ENCODE measurements at places on chromosomes 1 and 21.

GRCh38 chr1:52127181-52128180, 14.4 kb upstream of the ZFYVE9 start:
- no peak for DNase-seq

- DNase-seq: no peak
These were observed 34.8 kb upstream of the LYST start for GRCh38 chr1:235901461-235901860.

DNA sequence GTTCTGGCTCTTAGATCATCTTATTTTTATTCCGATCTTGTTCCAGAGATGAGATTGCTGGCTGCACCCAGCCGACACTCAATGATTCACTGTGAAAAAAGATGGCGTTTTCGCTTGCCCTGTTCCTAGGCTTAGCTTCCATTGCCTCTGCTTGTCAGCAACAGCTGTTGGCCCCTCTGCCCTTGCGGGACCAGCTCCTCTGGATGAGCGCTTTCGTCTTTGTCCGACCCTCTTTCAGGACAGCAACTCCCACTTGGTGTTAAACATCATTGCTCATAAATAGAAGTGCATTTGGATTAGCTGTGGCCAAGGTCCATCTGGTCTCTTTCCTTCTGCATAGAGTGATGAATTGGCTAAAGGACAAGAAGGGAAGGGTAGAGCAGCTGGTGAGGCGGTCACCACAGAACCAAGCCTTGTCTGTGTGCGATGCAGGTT, 43.5 kb upstream of the SCCPDH start:
- no peak for DNase-seq

- DNase-seq: no peak
These were observed 29.8 kb upstream of the PADI2 start for GRCh38 chr1:17148950-17149608.

GRCh38 chr1:51744506-51745303, 127.8 kb downstream of the OSBPL9 start:
- no peak for DNase-seq

DNA sequence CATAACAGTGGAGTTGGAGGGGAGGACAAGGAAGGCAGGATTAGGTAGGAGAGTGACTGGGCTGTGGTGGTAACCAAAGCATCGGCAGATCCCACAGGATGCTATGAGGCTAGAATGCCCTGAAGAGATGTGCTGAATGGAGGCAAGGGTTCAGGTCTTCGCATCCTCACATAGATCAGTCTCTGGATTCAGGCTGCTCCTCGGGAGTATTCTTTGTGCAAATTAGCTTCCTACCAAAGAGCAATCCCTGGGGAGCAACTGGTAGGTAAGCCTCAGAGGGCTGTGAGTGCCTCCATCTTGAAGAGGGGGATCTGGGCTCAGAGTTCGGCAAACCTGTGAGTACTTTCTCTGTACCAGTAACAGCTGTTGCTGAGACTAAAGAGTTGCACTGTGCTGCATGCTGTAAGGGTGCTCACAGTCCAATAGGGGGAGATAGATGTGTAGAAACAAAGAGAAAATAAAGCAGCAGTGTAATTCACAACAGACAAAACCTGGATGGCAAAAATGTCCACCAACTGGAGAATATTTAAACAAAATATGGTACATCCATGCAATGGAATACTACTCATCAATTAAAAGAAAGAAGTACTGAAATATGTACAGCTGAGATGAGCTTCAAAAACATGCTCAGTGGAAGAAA, 322.4 kb upstream of the DEPDC1 start:
- DNase-seq: no peak

All from GM19239 (cell line).